HFFc6 (cell line): ENCODE measurements at places on chromosomes 7 and 10. TPM values are rescaled to one million over a fixed set of nuclear protein-coding genes. Genes with fewer than 3 reads are reported as not detected.

Gene CFAP58
- total RNA-seq: 0.31 to 0.41 TPM (median 0.35 TPM) in 3 replicates

GRCh38 chr7:92131764-92132330 is 2.4 kb downstream of the CYP51A1 start:
- H3K27ac ChIP-seq: no peak overlapping the region
- no peaks in the 10 kb centered on the region; the same call in 1 of the 2 replicates for H3K27me3 ChIP-seq
- peak overlapping the region; percentile 62; the same call in 1 of the 2 replicates for H3K4me3 ChIP-seq
- peaks cover 45% of the 10 kb centered on the region for H3K4me1 ChIP-seq

Gene SRRT
- total RNA-seq: 106 to 130 TPM (median 122 TPM) in 3 replicates

Gene NEURL1
- 0.33 to 0.60 TPM (median 0.41 TPM) in 3 replicates for total RNA-seq

DNA sequence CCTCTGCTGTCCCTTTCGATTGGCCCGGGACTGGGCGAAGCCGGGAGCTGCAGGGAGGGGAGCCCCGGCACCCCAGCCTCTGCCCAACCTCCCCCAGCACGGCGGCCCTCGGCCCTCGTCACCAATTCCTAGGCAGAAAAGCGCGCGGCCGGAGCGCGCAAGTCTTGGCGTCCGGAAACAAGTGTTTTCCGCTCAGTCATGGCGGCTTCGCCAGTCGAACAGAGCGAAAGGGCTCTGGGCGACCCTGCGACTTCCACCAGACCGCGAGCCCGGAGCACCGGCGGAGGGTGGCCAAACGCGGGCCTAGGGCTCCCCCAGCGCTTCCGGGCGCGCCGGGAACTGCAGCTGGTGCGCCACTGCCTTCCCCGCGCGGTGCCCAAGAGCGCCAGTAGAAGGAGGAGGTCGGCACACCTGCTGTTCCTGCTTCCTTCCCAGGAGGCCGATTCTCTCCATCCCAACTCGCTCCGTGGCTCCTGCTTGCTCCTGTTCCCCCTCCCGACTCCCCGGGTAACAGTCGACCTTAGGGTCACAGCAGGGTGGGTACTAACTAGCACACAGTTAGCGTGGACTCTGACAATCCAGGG is 729.9 kb downstream of the ZWINT start:
- no peaks in the 10 kb centered on the region; the same call in 1 of the 2 replicates for H3K27me3 ChIP-seq
- H3K4me1 ChIP-seq: no peaks in the 10 kb centered on the region
- H3K36me3 ChIP-seq: peaks cover 4% of the 10 kb centered on the region; the same call in 1 of the 2 replicates
- DNase-seq: no peak
- no peak overlapping the region for H3K27ac ChIP-seq
- H3K4me3 ChIP-seq: no peak overlapping the region

- H3K27me3 ChIP-seq: peaks cover 17% of the 10 kb centered on the region
- H3K4me3 ChIP-seq: peak overlapping the region; percentile 77
- DNase-seq: no peak
- no peaks in the 10 kb centered on the region for H3K36me3 ChIP-seq
Observed at GRCh38 chr7:29565982-29566746, 2.5 kb downstream of the PRR15 start.

- H3K27me3 ChIP-seq: peaks cover 8% of the 10 kb centered on the region
- H3K4me3 ChIP-seq: no peak overlapping the region
- DNase-seq: no peak
- no peaks in the 10 kb centered on the region for H3K4me1 ChIP-seq
- no peaks in the 10 kb centered on the region for H3K36me3 ChIP-seq
- H3K27ac ChIP-seq: no peak overlapping the region
Observed at GRCh38 chr7:924541-925231, 29.8 kb downstream of the ADAP1 start.

Gene PTPRE
- total RNA-seq: 0.14 TPM in 1 of 3 replicates, not detected in the others

Gene PLEKHS1
- total RNA-seq: 0.05 TPM in 2 of 3 replicates, not detected in the other

Gene MSS51
- total RNA-seq: 0.56 to 0.68 TPM (median 0.66 TPM) in 3 replicates

DNA sequence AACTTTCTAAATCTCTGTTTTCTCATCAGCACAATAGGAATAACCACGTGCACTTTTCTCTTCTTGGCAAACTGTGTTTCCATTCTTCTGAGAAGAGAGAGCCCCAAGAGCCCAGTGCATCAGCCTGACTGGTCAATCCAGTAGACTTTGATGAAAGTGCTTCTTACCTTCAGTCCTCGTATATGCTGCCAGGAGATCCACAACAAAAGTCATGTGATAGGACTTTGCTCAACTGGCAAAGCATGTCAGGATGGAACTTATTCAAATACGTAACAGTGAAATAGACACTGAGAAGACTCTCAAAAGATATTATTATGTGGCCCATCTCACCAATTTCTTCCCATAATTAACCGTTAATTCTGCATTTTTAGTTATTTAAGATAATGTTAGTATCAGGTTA is 1031.5 kb upstream of the LRRTM3 start:
- H3K27me3 ChIP-seq: no peaks in the 10 kb centered on the region; the same call in 1 of the 2 replicates
- no peak overlapping the region for H3K27ac ChIP-seq
- no peaks in the 10 kb centered on the region for H3K36me3 ChIP-seq
- H3K4me1 ChIP-seq: no peaks in the 10 kb centered on the region

DNA sequence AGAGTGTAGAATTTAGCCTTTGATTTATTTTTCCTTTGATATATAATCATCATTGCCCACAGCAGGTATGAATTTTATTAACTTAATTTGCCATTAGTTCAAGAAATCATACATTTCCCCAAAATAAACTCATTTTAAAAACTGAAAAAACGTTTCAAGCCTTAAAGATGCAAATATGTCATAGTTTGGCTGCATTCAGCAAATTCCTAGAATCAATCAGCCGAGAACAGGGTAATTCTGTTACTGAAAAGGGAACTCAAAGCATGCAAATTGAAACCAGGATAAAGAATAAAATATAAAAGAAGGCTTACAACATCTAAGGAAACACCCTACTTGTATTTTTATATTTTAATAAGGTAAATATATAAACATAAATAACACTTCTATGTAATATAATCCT is 233.8 kb upstream of the PRKCQ start:
- H3K4me3 ChIP-seq: no peak overlapping the region
- DNase-seq: no peak
- H3K36me3 ChIP-seq: no peaks in the 10 kb centered on the region
- no peaks in the 10 kb centered on the region for H3K4me1 ChIP-seq
- no peak overlapping the region for H3K27ac ChIP-seq

- H3K4me3 ChIP-seq: no peak overlapping the region
- H3K27ac ChIP-seq: no peak overlapping the region; the same call in 1 of the 2 replicates
- H3K27me3 ChIP-seq: no peaks in the 10 kb centered on the region; the same call in 1 of the 2 replicates
- H3K4me1 ChIP-seq: peaks cover 60% of the 10 kb centered on the region
- H3K36me3 ChIP-seq: peaks cover 7% of the 10 kb centered on the region
- DNase-seq: no peak
Observed at GRCh38 chr10:69837261-69837660, 35.6 kb downstream of the COL13A1 start.

DNA sequence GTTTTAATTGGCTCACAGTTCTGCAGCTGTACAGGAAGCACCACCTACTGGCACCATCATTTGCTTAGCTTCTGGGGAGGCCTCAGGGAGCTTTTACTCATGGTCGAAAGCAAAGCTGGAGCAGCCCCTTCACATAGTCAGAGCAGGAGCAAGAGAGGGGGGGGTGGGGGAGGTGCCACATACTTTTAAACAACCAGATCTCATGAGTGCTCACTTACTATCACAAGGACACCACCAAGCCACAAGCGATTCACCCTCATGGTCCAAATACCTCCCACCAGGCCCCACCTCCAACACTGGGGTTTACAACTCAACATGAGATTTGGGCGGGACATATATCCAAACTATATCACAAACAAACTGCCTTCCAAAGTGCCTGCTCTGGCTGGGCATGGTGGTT is 31.7 kb upstream of the SLC18A3 start:
- peaks cover 8% of the 10 kb centered on the region; the same call in 1 of the 2 replicates for H3K36me3 ChIP-seq
- peaks cover 63% of the 10 kb centered on the region for H3K4me1 ChIP-seq
- DNase-seq: no peak
- H3K27ac ChIP-seq: no peak overlapping the region
- H3K4me3 ChIP-seq: no peak overlapping the region

Gene GNGT1
- not detected in 2 replicates for total RNA-seq

DNA sequence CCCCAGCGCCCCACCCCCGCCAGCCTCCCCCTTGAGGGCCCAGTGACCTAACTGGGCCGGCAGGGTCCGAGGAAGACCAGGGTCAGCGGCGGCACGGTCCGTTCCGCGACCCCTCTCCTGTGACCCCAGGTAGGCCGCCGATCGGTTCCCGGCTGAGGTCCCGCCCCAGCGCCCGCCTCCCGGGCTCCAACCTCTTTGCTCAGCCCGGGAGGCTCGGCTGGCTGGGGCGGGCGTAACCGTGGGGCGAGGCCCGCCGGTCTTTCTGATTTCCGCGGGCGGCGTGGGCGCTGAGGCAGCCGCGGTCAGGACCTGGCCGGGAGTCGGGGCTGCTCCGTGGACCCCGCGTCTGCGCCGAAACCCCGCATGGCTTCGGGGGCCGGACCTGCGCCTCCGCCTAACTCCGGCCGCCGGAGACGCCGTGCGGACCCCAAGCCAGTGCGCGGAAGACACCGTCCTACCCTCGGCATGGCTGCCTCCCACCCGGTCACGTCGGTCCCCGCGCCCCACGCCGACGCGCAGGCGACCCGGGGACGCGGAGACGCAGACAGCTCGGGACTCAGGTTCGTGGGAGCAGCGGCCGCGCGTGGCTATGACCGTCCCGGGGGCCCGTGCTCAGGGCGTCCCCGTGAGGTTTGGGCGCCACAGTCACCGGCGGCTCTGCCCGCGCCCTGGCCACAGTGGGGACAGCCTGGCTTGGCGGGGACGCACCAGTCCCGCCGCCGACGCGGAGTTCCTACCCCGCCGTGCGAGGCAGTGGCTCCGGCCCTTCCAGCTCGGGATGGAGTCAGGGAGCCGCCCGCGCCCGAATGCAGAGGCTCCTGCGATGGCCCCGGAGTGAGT is 1.0 kb upstream of the VENTX start:
- peaks cover 33% of the 10 kb centered on the region for H3K27me3 ChIP-seq
- no peaks in the 10 kb centered on the region for H3K36me3 ChIP-seq
- no peak for DNase-seq
- H3K4me3 ChIP-seq: no peak overlapping the region
- H3K27ac ChIP-seq: no peak overlapping the region
- no peaks in the 10 kb centered on the region for H3K4me1 ChIP-seq

Gene MBL2
- total RNA-seq: not detected in 2 replicates

Gene IL6
- total RNA-seq: 20.1 to 54.6 TPM (median 28.2 TPM) in 3 replicates

DNA sequence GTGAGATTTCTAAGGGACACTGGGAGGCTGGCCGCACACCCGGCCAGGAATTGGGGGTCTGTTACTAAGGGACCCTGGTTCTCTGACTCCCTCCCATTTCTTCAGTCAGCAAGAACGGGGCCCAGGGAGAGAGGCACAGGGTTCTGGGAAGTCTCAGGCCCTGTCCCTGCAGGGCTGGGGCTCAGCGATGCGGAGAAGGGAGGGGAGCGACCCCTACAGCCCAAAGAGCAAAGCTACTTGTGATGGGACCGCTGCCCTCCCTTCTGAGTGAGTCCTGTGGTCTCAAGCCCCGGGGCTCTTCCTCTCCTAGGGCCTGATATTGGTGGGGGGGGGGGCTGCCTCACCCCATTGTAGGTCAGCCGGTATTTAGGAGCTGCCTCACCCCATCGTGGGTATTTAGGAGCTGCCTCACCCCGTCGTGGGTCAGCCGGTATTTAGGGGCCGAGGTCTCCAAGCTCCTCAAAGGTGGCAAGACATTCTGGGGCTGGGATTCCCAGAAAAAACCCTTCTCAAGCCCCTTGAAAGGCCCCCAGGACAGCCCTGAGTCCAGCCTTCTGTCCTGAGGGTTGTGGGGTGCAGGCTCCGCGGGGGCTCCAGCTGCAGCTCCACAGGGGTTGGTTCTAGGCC is 16.9 kb upstream of the NKX6-2 start:
- no peaks in the 10 kb centered on the region for H3K4me1 ChIP-seq
- H3K27me3 ChIP-seq: peaks cover 12% of the 10 kb centered on the region; the same call in 1 of the 2 replicates
- H3K4me3 ChIP-seq: no peak overlapping the region
- no peak overlapping the region for H3K27ac ChIP-seq

GRCh38 chr10:5470062-5470751 is 29.2 kb downstream of the CALML5 start:
- no peaks in the 10 kb centered on the region for H3K36me3 ChIP-seq
- no peak overlapping the region for H3K4me3 ChIP-seq
- DNase-seq: no peak
- H3K4me1 ChIP-seq: peaks cover 29% of the 10 kb centered on the region
- H3K27ac ChIP-seq: no peak overlapping the region

GRCh38 chr10:119316729-119317097 is 109.3 kb downstream of the GRK5 start:
- peaks cover 43% of the 10 kb centered on the region for H3K4me1 ChIP-seq
- peak; percentile 78 for DNase-seq
- H3K27ac ChIP-seq: peak overlapping the region; percentile 99
- H3K4me3 ChIP-seq: peak overlapping the region; percentile 54

DNA sequence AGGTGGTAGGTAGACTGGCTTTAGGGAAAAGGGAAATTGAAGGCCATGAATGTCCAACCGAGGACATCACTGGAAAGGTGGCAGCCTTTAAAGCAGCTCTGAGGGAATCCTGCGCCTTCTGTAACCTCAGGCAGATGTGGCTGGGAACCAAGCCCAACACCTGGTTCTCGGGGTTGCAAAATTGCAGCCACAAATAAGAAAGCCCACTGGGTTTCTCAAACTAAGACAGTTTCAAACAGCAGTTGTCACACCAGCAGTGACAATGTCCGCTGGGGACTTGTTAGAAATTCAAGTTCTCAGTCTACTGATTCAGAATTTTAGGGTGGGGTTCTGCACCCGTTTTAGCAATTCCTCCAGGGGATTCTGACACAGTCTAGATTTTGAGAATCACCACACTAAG is 42.7 kb upstream of the STEAP1B start:
- H3K4me3 ChIP-seq: no peak overlapping the region
- H3K4me1 ChIP-seq: no peaks in the 10 kb centered on the region
- DNase-seq: no peak
- H3K36me3 ChIP-seq: no peaks in the 10 kb centered on the region

- H3K27me3 ChIP-seq: peaks cover 2% of the 10 kb centered on the region
- H3K4me1 ChIP-seq: no peaks in the 10 kb centered on the region
- no peak overlapping the region for H3K27ac ChIP-seq
- no peaks in the 10 kb centered on the region for H3K36me3 ChIP-seq
- no peak for DNase-seq
Observed at GRCh38 chr7:36564489-36564888, 159.8 kb downstream of the AOAH start.

DNA sequence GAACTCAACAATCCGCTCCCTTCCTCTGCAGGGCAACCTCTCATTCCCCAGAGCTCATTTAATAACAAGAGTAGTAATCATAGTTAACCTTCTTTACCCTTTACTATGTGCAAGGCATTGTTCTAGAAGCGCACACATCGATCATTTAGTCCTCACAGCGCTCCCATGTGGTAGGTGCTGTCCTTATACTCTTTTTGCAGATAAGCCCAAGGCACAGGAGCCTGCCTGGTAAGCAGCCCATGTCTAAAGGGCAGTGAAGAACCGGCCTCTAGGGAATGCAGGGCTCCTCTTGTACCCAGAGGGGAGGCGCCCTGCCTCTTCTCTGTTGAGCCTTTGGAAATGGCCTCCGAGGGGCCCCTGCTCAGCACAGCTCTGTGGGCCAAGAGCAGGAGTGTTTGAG is 14.3 kb downstream of the CHST3 start:
- peaks cover 93% of the 10 kb centered on the region for H3K4me1 ChIP-seq
- H3K36me3 ChIP-seq: peaks cover 13% of the 10 kb centered on the region; the same call in 1 of the 2 replicates
- peaks cover 2% of the 10 kb centered on the region; the same call in 1 of the 2 replicates for H3K27me3 ChIP-seq
- no peak for DNase-seq

DNA sequence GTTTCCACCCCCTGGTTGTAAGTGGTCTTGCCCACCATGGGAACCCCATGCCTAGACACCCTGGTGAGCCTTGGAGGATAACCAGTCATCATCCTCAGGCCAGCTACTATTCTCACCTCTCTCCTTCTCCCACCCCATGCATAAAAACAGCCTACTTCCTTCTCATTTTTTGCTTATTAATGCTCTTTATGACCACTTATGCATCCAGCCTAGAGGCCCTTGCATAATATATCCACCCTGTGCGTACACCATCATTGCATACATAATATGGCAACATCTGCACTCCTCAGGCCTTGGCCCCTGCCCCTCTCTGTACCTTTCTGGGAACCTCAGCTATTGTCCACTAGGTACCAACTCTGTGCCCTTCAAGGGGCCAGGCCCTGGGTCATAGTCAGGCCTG is 91.0 kb downstream of the CDH23 start:
- DNase-seq: no peak
- no peak overlapping the region for H3K27ac ChIP-seq
- no peaks in the 10 kb centered on the region for H3K4me1 ChIP-seq
- H3K4me3 ChIP-seq: no peak overlapping the region
- peaks cover 39% of the 10 kb centered on the region for H3K27me3 ChIP-seq
